ENCODE measurements at places on chromosomes 2 and 18.

DNA sequence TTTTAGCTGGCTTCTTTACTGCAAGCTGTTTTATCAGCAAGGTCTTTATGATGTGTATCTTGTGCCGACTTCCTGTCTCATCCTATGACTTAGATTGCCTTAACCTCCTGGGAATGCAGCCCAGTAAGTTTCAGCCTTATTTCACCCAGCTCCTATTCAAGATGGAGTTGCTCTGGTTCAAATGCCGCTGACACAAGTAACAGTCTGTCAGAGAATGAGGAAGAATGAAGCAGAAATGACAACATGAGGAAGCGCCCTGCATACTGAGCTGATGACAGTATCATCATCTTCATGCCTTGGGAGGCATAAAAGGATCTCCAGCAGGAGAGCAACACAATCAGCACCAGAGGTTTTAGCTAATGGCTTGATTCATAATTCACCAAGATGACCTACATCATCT lies 309.4 kb downstream of the NBAS start:
- no peaks in the 10 kb centered on the region for H3K27me3 ChIP-seq
- no peak for DNase-seq
- H3K36me3 ChIP-seq: no peaks in the 10 kb centered on the region
- H3K4me3 ChIP-seq: no peak overlapping the region
- H3K4me1 ChIP-seq: no peaks in the 10 kb centered on the region

- peaks cover 4% of the 10 kb centered on the region for H3K36me3 ChIP-seq
- no peak overlapping the region for H3K4me3 ChIP-seq
- H3K27me3 ChIP-seq: no peaks in the 10 kb centered on the region
- DNase-seq: no peak
Observed at GRCh38 chr2:24147364-24147763, 24.1 kb downstream of the FAM228B start.

DNA sequence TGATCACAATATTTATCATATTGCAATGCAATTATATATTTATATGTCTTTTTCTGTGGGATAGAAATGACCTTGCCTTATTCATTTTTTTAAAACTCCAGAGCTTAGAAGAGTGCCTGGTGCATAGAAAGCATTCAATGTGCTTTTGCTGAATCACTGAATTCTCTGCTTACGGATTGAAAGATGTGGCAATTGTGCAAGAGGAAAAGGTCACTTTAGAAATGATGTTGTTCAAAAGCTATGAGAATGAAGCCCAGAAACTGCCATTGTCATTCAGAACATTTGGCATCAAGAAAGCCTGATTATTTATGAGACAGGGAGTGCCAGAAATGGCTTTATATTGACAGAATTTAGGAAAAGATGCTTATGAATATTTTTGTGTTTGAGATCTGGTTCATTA lies 678.6 kb upstream of the CDH2 start:
- H3K27ac ChIP-seq: no peak overlapping the region
- no peaks in the 10 kb centered on the region for H3K27me3 ChIP-seq
- DNase-seq: peak; percentile 48
- H3K36me3 ChIP-seq: no peaks in the 10 kb centered on the region

- no peak overlapping the region for H3K4me3 ChIP-seq
- no peaks in the 10 kb centered on the region for H3K27me3 ChIP-seq
- H3K4me1 ChIP-seq: peaks cover 26% of the 10 kb centered on the region
- DNase-seq: peak; percentile 51
- peak overlapping the region; percentile 83 for H3K27ac ChIP-seq
Observed at GRCh38 chr2:24886691-24887304, 33.2 kb downstream of the ADCY3 start.

GRCh38 chr2:215451012-215451756 lies 15.3 kb upstream of the FN1 start:
- H3K4me1 ChIP-seq: no peaks in the 10 kb centered on the region
- DNase-seq: no peak
- H3K4me3 ChIP-seq: no peak overlapping the region
- H3K36me3 ChIP-seq: no peaks in the 10 kb centered on the region
- H3K27ac ChIP-seq: no peak overlapping the region

GRCh38 chr2:136030406-136030805 lies 45.0 kb upstream of the DARS1 start:
- no peak overlapping the region for H3K4me3 ChIP-seq
- no peak for DNase-seq
- H3K4me1 ChIP-seq: peaks cover under 1% of the 10 kb centered on the region
- H3K36me3 ChIP-seq: no peaks in the 10 kb centered on the region

GRCh38 chr2:221420245-221420644 lies 151.9 kb downstream of the EPHA4 start:
- peaks cover 23% of the 10 kb centered on the region for H3K36me3 ChIP-seq
- no peak overlapping the region for H3K27ac ChIP-seq
- DNase-seq: no peak
- H3K27me3 ChIP-seq: no peaks in the 10 kb centered on the region
- H3K4me1 ChIP-seq: peaks cover 2% of the 10 kb centered on the region

DNA sequence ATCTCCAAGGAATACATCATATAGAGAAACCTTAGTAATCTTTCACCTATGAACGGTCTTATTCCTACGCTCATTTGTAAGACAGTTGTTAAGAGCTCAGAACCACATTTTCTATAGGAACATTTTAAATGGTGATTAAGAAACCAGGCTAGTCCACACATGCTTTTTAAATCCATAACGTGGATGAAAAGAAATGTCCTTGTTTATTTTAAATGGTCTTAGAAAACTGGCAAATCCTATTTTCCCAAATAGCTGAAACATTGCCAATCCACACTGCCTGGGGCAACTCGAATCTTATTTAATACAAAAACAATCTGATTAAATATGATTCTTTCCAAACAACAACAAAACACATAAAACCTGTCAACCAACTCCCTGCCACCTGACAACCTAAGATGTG lies 23.7 kb downstream of the METTL8 start:
- H3K36me3 ChIP-seq: no peaks in the 10 kb centered on the region
- no peaks in the 10 kb centered on the region for H3K27me3 ChIP-seq
- no peak overlapping the region for H3K4me3 ChIP-seq
- H3K4me1 ChIP-seq: peaks cover 10% of the 10 kb centered on the region
- H3K27ac ChIP-seq: no peak overlapping the region

- no peaks in the 10 kb centered on the region for H3K36me3 ChIP-seq
- no peaks in the 10 kb centered on the region for H3K27me3 ChIP-seq
- DNase-seq: no peak
- H3K27ac ChIP-seq: peak overlapping the region; percentile 90
- no peak overlapping the region for H3K4me3 ChIP-seq
- peaks cover 26% of the 10 kb centered on the region for H3K4me1 ChIP-seq
Observed at GRCh38 chr2:46075848-46076247, 221.4 kb upstream of the EPAS1 start.

DNA sequence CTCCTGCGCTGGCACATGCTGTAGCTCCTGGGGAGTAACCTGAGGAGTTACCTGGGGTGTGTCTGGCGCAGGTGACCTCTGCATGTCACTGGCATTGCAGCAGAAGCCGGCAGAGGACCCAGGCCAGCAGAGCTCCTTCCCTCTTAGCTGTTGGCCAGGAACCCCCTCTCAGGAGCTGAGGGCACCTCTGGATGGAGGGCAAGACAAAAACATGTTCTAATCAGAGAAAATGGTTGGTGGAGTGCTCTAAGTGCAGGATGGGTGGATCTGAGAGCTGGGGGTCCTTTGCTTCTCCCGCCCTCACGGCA lies 44.9 kb upstream of the SNTG2 start:
- no peaks in the 10 kb centered on the region for H3K4me1 ChIP-seq
- H3K4me3 ChIP-seq: no peak overlapping the region
- H3K27ac ChIP-seq: no peak overlapping the region

DNA sequence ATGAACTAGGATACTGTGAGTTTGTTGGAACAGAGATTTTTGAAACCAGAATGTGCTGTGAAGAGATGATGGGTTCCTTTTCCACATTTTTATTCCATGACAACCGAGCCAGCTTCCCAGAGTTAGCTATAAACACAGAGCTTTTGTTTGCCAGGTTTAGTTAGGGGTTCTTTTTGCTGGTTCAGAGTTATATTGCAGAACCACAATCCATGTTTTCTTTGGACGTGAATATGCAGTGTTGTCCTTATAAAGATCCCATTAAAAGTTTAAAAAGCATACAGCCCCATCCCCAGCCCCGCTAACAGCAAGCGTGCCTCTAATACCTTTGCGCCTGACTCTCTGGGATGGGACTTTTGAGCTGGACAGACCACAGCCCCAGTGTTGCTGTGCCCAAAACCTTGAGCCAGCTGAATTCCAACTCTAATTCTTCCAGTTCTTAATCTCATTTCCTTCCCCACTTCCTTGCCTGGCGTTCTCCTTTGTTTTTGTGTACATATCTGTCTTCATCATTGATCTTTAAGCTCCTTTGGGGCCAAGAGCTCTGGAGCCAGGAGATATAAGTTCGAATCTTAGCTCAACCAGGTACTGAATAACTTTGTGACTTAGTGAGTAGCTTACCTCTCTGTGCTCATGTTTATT lies 72.3 kb downstream of the SPATS2L start:
- H3K27me3 ChIP-seq: no peaks in the 10 kb centered on the region
- H3K27ac ChIP-seq: peak overlapping the region; percentile 98
- peaks cover 4% of the 10 kb centered on the region for H3K36me3 ChIP-seq
- DNase-seq: peak; percentile 84
- peaks cover 47% of the 10 kb centered on the region for H3K4me1 ChIP-seq

DNA sequence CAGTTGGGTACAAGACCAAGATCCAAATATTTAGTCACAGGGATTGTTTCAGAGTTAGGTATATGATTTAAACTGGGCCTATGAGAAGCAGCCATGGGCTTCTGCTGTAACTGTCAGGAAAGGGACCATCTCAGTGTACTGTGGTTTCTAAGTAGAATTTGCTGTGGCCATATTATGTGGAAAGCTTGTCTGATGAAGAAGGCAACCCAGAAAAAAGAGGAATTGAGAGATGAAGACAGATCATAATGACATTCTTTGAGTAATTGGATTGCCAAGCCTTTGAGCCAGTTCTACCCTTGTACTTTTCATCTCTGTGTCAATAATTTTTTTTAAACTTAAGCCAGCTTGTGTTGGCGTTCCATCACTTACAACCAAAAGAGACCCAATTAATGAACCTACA lies 259.6 kb downstream of the NUP35 start:
- no peak overlapping the region for H3K4me3 ChIP-seq
- no peaks in the 10 kb centered on the region for H3K27me3 ChIP-seq
- H3K36me3 ChIP-seq: no peaks in the 10 kb centered on the region
- H3K4me1 ChIP-seq: no peaks in the 10 kb centered on the region

- H3K36me3 ChIP-seq: no peaks in the 10 kb centered on the region
- H3K4me1 ChIP-seq: no peaks in the 10 kb centered on the region
- no peaks in the 10 kb centered on the region for H3K27me3 ChIP-seq
- no peak overlapping the region for H3K4me3 ChIP-seq
- no peak overlapping the region for H3K27ac ChIP-seq
Observed at GRCh38 chr2:191108331-191108730, 42.5 kb downstream of the STAT4 start.

DNA sequence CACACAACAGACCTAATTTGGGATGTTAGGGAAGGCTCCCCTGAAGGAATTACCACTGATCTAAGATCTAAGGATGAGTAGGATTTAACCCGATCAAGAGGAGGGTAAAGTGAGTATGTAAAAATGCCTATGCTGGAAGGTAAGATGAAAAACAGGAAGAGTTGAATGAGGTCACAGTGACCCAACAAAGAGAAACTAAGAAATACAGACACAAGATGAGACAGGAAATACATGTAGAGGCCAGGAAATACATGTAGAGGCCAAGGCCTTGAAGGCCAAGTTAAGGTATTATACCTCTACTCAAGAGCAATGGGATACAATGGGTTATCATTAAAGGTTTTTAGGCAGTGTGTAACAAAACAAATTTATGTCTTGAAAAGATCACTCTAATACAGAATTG lies 131.6 kb upstream of the TANK start:
- no peak for DNase-seq
- H3K36me3 ChIP-seq: no peaks in the 10 kb centered on the region
- H3K27ac ChIP-seq: no peak overlapping the region
- H3K27me3 ChIP-seq: no peaks in the 10 kb centered on the region

DNA sequence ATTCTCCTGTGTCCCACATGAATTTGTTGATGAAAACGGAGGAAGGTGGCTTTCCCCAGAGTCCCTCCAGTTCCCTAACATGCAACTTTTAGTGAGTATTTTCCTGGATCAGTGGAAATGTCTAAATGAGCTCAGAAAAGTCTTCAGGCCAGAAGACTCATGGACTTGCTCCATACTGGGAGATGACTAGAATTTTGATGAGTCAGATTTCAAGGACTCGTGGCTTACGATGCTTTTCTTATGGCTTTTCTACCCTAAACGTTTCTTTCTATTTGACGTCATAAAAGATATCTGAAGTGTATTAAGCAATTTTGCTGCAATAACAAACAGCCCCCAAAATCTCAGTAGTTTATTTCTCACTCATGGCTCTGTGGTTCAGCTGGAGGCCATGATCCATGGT lies 397.6 kb downstream of the FBXO15 start:
- no peaks in the 10 kb centered on the region for H3K36me3 ChIP-seq
- H3K4me3 ChIP-seq: no peak overlapping the region
- DNase-seq: peak; percentile 30
- H3K4me1 ChIP-seq: peaks cover 5% of the 10 kb centered on the region
- H3K27me3 ChIP-seq: no peaks in the 10 kb centered on the region

DNA sequence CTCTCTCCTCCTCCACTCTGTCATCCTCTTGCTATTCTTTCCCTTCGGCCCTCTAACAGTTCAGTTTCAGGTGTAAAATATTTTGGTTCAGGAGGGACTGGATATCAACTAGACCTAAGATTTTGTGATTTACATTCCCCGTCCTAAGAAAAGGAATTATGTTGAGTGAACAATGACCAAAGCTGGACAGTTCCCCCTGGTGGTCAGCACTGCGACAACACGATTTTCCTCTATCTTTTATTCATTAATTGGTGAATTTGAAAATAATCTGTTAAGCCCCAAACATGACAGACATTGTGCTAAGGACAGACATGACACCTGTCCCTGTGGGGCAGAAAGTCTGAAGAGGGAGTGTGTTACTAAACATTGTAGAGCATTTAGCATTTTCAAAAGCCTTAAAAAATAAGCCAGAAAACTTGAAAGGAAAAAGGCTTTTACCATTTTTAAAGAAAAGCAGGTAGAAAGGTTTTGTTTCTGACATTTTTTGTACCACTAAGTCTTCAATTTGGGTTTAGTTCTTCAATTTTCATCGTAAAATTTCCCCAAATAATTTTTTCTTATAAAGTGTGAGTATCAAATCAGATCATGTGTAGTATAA lies 28.4 kb upstream of the GTF2A1L start:
- DNase-seq: peak; percentile 59
- no peak overlapping the region for H3K27ac ChIP-seq
